ENCODE measurements at places on chromosomes 3 and 15.

DNA sequence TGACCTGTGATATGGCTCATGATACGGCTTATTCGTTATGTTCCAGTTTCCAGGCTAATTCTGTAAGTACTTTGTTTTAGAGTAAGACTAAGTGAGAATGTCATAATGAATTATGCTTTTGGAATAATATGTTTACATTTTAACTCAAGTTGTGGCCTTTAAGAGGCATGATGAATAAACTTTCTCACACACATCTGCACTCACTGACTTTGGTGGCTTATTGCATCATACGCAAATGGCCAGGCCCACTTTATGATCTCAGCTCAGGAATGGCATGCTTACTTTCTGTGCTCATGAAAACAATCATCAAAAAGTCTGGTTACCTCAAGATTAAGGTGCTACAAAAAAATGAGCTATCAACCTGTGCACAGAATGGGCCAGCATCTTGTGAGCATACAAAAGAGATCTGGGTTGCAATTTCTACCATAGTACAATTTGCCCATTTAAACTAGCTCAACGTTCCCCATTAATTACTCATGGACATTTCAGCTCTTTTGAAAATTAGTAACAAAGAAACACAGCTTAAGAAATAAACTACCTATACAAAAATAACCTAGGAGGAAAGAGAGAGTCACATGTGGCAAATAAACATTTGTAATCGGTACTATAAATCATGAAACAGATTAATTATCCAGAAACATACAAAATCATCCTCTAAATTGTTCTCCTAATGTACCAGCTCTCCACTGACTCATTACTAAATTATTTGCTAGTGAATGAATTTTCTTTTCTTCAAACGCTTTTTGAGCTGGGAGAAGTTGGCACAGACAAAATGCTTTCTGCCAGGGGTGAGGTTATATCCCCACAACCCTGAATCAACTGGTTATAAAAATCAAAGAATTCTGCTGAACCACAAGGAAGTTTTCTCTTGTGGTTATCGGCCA, 439.0 kb upstream of the ADAMTS9 start:
- no peak for DNase-seq

GRCh38 chr3:139473155-139473771, 3.1 kb downstream of the RBP2 start:
- no peak for DNase-seq

DNA sequence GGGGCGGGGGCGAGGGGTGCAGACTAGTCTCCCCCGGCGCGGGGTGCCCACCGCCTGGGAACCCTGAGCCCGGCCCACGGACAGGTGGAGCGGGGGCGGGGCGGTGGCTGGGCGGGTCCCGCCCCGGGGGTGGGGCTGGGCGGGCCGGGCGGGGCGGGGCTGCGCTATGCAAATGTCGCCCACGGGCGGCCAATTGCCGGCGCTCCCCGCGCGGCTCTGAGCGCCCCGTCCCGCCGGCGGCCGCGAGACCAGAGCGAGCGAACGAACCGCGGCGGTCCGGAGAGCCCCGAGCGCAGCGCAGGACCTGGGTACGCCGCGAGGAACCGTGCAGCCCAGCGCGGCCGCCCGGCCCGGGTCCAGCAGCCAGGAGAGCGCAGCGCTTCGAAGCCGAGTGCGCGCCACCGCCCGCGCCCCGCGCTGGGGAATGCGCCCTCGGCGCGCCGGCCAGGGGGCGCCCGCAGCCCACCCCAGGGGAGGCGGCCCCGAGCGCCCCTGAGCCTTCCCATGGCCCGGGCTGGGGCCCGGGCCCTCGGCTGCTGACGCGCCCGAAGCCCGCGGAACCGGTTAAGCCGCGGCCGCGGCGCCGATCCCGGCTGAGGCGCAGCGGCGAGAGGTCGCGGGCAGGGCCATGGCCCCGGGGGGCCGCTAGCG, at the start of gene SEMA3F:
Gene SEMA3F (plus strand): TSS at position 485 of the 651 bp plus-strand sequence. CDS start 4,299 bp downstream, outside the sequence.
- DNase-seq: peak; percentile 46

GRCh38 chr15:81084716-81085115, 49.4 kb upstream of the CFAP161 start:
- DNase-seq: no peak

DNA sequence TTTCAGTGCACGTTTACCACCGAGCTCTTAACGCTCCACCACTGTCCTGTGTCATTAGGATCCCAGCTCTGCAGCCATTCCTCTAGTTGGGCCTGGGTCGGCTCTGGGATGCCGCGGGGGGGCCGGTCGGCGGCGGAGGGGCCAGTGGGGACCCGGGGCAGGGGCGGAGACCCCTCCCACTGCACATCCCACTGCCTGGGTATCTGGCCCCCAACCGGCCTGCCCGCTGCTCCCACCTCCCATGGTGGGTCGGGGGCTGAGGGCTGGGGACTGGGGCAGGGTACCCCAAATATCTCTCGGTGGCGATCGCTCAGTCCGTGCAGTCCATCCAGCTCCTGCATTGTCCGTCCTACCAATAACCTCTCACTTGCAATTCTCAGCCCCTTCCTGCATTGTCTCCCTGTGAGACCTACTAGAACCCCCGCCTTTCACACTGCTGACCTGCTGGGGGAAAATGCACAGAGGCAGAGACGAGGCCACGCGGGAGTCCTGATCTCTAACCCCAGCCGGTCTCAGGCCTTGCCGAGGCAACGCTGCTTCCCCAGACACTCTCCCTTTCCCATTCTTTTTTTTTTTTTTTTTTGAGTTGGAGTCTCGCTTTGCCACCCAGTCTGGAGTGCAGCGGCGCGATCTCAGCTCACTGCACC, 24.0 kb upstream of the MUC20 start:
- DNase-seq: no peak

DNA sequence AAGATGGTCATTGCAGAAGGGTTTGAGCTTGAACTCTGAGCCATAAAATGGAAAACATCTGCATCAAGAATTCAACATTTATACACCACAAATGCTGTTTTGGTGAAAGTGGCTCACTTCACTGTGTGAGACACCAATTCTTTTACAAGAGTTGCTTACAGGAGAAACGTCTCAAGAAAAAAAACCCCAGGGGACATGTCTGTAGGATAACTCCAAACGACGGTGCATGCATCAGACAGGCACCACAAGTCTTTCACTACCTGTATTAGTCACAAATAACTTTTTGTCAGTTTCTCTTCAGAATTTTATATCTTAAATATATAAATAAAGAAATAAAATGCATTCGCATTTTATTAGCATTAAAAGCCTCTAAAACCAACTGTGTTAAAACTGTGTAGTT, 164.3 kb downstream of the EFHB start:
- DNase-seq: no peak

DNA sequence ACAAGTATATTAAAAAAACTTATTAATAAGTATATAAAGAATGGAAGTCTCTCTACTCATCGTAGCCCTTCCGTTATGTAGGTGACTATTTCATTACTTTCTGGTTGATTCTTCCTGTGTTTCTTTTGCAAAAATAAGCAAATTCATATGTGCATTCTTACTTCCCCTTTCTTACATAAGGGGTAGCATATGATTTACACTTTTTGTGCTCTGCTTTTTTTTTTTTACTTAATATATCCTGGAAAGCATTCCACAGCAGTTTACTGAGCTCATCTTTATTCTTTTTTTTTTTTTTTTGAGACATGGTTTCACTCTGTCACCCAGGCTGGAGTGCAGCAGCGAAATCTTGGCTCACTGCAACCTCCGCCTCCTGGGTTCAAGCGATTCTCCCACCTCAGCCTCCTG, 12.9 kb downstream of the SCAMP5 start:
- no peak for DNase-seq

GRCh38 chr3:51282931-51283330, 102.2 kb upstream of the MANF start:
- no peak for DNase-seq

DNA sequence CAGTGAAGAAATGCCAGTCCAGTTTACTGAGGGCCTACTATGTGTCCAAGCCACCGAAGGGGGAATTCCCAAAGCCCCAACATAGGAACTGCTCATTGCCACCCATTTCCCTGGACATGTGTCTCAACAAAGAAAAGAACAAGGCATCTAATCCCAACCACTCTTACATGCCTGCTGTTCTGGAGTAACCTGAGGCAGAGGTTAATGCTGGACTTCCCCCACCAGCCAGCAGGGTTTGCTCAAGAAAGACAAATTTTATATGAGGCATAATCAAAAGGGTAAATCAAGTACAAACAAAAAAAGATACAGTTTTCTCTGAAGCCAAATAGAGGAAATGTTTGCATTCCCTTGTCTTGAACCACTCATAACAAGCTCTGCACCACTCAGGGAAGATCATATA, 4.1 kb downstream of the ADCY5 start:
- DNase-seq: no peak

DNA sequence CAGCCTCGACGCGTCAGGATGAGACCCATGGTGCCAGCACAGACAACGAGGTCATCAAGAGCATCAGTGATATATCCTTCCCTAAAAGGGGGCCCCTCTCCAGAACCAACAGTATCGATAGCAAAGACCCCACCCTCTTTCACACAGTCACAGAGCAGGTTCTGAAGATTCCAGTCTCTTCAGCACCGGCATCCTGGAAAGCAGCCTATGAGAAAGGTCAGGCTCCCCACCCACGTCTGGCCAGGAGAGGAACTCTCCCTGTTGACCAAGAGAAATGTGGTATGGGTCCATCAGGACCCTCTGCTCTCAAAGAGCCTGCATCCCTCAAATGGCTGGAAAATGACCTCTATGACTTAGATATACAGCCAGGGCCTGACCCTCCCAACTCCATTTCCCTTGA, 11.6 kb downstream of the ANKRD34C start:
- DNase-seq: no peak

- DNase-seq: no peak
Observed at GRCh38 chr3:130014526-130014925, 40.0 kb downstream of the TRH start.

GRCh38 chr3:37308247-37308646, 133.9 kb upstream of the LRRFIP2 start:
- no peak for DNase-seq

DNA sequence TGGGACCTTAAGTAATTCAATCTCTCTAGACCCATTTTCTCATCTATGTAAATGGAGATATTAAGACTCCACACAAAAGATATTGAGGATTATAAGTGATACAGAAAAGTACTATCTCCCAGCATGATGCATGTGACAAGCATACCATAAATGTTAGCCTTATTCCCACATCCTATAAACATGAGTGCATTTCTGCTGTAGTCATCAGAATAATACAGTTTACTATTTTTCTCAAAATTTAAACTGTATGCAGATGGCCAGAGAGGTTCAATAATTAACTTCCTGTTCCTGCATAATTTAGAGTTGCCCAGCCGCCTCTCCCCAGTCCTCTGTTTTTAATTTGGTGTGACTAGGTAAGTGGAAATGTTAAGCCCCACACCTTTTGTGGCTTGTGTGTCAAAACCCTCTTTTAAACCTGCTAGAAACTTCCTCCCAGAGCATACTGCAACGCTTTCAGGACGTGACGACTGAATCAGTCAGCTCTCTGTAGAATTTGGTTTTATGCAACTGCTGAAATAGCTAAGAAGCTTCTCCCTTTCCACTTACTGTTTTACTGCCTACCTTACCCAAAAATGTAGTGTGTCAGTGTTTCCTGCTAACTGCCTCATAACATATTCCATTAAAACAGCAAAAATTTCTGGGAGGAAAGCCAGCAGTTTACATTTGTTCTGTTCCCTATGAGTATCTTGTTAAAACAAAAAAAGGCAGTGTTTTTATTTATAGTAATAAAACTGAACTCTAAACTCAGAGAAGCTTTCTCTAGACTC, 1037.9 kb downstream of the EPHA3 start:
- DNase-seq: no peak

- no peak for DNase-seq
Observed at GRCh38 chr3:59845386-59845785, 795.6 kb upstream of the CFAP20DC start.

GRCh38 chr3:51224843-51225242, 160.2 kb upstream of the MANF start:
- no peak for DNase-seq

DNA sequence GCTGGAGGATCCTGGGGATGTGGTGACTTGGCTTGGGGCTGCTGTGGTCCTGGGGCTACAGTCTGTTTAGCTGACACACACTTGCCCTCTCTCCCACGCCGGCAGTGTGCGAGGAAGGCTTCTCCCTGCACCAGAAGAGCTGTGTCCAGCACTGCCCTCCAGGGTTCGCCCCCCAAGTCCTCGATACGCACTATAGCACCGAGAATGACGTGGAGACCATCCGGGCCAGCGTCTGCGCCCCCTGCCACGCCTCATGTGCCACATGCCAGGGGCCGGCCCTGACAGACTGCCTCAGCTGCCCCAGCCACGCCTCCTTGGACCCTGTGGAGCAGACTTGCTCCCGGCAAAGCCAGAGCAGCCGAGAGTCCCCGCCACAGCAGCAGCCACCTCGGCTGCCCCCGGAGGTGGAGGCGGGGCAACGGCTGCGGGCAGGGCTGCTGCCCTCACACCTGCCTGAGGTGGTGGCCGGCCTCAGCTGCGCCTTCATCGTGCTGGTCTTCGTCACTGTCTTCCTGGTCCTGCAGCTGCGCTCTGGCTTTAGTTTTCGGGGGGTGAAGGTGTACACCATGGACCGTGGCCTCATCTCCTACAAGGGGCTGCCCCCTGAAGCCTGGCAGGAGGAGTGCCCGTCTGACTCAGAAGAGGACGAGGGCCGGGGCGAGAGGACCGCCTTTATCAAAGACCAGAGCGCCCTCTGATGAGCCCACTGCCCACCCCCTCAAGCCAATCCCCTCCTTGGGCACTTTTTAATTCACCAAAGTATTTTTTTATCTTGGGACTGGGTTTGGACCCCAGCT, 2.9 kb upstream of the FES start:
- no peak for DNase-seq

DNA sequence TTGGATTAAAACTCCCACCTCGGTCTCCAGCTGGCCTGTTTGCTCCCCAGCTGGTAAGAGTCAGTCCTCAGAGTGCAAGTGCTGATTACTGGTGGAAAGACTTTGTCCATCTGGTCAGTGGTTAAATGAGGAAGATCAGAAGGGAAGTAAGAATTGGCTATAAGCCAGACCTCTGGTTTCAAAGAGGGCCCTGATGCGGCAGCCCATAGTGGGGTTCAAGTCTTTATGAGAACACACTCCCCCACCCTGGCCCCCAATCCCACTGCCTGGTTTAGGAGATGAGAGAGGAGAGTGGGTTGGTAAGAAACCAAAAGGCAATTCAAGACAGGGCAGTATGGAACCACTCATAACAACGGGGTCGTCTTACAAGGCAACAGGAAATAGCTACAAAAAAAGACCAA, 65.0 kb downstream of the FRMD4B start:
- no peak for DNase-seq

GRCh38 chr15:95822961-95823360, 507.5 kb upstream of the NR2F2 start:
- no peak for DNase-seq

- DNase-seq: no peak
Observed at GRCh38 chr3:146781059-146781458, 175.9 kb upstream of the PLSCR5 start.

- no peak for DNase-seq
Observed at GRCh38 chr3:156132313-156132712, 11.9 kb downstream of the KCNAB1 start.

DNA sequence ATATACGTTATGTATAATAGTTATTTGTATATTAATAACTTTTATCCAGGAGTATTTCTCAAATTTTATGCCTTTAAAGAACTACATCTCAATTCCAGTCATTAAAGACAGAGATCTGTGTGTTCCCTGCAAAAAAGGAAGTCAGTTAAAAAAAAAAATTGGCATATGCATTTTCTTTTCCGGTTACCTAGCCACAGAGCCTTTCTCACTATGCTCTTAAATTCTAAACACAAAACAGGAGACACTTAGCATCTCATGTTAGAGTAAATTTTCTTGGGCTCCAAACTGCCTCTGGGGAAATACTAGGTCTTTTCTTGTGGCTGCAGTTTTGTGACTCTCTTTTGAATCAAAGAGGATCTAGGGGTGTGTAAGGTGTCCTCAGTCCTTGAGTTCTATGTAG, 105.9 kb downstream of the KCNH8 start:
- no peak for DNase-seq

GRCh38 chr3:14242490-14243311, 64.1 kb downstream of the LSM3 start:
- no peak for DNase-seq
